ENCODE measurements at places on chromosomes 12 and 14. TPM values are rescaled to one million over a fixed set of nuclear protein-coding genes. Genes with fewer than 3 reads are reported as not detected.

GRCh38 chr14:106875503-106875902 lies 1349.1 kb downstream of the TMEM121 start:
- no peak for DNase-seq

GRCh38 chr12:120719496-120720233 lies 6.0 kb upstream of the ACADS start:
- DNase-seq = no peak

DNA sequence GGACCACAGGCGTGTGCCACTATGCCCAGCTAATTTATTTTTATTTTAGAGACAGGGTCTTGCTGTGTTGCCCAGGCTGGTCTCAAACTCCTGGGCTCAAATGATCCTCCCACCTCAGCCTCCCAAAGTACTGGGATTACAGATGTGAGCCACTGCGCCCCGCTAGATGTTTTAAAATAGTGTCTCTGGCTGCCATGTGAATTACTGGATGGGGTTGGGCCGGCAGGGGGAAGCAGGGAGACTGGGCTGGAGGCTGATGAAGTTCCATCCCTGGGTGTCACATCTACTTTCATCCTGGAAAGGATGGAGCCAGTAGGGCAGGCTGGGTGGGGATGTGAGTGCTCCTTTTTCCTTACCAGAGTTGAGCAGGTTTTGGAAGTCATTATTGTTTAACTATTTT lies 46.1 kb downstream of the DNAH10 start:
- DNase-seq = no peak

- no peak for DNase-seq
These were observed 34.6 kb upstream of the ADGRD1 start for GRCh38 chr12:130919086-130919485.

GRCh38 chr14:37711831-37712475 lies 116.5 kb downstream of the TTC6 start:
- no peak for DNase-seq

- no peak for DNase-seq
These were observed 8.7 kb upstream of the CYP46A1 start for GRCh38 chr14:99675382-99675835.

- DNase-seq = no peak
These were observed 10.7 kb upstream of the SNAPC1 start for GRCh38 chr14:61751475-61751989.

DNA sequence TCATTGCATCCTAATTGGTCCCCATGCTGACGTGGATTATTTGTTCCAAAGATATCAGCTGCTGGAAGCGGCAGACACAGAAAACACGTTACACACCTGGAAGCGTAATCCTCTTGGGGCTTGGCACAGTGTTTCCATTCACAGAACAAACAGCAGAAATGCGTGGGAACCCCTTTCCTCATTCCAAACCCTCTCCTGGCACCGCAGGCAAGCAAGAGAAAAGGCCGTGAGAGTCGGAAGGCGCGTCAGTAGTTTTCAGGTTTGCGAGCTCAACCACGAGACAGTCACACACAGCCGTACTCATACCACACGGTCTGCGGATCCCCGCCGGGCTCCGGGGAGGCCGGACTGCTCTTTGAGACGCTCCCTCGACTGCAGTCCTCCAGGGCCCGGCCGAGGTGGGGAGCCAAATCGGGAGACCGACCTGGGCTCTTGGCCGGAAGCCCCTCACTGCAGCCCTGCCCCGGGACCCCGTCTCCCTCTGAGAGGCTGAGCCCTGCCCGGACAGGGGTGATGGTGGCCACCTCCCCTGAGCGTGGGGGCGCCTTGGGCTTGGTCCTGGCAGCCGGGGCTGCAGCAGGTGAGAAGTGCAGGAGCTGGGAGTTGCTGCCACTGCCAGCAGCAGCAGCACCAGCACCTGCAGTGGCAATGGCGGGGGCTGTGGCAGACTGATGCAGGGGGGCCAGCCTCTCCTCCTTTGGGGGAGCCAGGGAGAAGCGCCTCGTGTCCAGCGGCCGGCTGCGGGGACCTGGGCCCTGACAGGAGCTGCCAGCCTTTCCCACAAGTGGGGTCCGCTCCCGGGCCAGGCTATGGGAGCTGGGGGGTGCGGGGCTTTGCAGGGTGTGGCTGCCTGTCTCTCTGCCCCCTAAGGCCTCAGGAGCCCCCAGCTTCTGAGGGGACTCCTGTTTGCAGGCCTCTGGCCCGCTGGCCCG lies 28.1 kb upstream of the GPR68 start:
- no peak for DNase-seq

ZC3H14 gene
- 114 TPM for polyA plus RNA-seq

- no peak for DNase-seq
These were observed 3.8 kb upstream of the PSMC6 start for GRCh38 chr14:52703225-52703624.

GRCh38 chr14:59123975-59124374 lies 64.5 kb upstream of the DAAM1 start:
- DNase-seq = no peak

DNA sequence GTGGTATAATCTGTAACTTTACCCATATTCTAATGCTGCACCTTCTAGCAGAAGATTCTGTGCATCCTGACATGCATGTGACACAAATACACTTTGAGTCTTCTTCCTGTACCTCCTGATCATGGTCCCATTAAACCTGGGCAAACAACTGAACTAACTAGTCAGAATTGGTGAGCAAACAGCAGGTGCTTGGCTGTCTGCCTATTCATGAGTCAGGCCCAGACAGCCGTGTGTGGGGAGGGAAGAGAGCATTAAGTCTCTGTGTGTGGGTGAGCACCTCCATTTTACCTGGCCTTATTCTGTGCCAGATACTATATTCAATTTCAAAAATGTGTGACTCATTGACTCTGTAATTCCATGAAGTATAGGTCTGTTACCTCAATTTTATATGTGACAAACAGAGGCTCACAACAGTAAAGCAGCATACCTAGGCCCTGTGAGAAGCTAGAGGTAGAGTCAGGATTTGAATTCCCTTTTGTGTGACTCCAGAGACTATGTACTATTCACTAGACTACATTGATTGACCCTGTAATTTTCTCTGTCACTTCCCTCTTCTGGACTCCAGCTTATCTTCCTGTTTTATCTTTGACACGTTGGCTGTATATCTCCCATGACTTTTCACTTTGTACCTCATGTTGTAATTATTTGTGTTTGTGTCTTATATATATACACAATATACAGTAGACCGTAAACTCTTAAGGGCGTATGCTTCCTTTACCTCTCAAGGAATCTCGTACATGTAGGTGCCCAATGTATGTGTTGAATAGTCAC lies 32.2 kb downstream of the SUSD6 start:
- DNase-seq = no peak

- DNase-seq = no peak
These were observed 198.9 kb upstream of the SLC16A7 start for GRCh38 chr12:59396919-59397318.

TULP3 gene
- polyA plus RNA-seq = 33.0 TPM

- no peak for DNase-seq
These were observed 90.4 kb downstream of the SLC8A3 start for GRCh38 chr14:70098250-70098809.

DNA sequence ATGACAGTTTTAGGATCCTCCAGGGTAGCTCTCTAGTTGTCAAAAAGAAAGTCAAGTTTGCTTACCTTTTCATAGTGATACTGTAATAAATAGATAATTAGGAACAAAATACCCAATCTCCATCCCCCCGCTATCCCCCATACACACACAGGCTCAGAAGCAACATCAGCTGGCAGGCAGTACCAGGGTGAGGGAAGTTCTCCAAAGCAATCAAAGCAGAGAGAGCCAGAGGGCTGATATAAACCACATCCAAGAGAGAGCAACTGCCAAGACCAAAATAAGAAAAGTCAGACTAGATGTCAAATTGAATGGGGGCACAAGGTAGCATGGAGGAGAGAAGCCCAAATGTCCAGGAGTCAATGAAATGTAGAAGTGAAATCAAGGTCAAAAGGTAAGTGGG lies 80.2 kb upstream of the PTPRR start:
- no peak for DNase-seq

GZMB gene
- 0.74 TPM for polyA plus RNA-seq

IL22 gene
- not detected for polyA plus RNA-seq

DNA sequence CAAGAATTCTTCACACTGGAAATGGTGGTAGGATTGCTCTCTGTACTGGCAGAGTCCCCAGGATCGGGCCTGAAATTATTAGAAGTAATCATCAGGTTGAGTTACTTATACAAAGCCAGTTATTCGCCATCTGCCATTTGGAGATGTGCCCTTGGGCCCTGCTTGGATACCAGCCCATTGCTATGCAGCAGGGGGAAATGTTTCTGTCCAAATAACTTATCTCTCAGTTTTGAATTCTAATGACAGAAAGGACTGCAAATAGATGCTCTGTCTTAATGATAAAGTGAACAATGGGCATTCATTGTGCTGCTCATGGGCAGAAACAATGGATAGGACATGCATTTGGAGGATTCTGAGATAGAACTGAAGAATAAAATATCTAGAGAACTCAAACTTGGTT lies 139.1 kb upstream of the PELI2 start:
- no peak for DNase-seq

- no peak for DNase-seq
These were observed 27.7 kb upstream of the BBS10 start for GRCh38 chr12:76375939-76376338.

LGR5 gene
- polyA plus RNA-seq = 19.3 TPM

DNA sequence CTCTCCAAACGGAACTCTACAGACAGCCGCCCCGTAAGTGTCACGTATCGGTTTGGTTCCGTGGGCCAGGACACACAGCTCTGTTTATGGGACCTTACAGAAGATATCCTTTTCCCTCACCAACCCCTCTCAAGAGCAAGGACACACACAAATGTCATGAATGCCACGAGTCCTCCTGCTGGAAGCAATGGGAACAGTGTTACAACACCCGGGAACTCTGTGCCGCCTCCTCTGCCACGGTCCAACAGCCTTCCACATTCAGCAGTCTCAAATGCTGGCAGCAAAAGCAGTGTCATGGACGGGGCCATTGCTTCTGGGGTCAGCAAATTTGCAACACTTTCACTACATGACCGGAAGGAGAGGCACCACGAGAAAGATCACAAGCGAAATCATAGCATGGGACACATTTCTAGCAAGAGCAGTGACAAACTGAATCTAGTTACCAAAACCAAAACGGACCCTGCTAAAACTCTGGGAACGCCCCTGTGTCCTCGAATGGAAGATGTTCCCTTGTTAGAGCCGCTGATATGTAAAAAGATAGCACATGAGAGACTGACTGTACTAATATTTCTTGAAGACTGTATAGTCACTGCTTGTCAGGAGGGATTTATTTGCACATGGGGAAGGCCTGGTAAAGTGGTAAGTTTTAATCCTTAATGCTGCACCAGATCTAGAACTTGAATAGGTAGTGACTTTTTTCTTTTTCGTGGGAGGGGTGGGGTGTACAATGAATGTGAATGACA lies 69.7 kb downstream of the WDR20 start:
- DNase-seq = no peak

DNA sequence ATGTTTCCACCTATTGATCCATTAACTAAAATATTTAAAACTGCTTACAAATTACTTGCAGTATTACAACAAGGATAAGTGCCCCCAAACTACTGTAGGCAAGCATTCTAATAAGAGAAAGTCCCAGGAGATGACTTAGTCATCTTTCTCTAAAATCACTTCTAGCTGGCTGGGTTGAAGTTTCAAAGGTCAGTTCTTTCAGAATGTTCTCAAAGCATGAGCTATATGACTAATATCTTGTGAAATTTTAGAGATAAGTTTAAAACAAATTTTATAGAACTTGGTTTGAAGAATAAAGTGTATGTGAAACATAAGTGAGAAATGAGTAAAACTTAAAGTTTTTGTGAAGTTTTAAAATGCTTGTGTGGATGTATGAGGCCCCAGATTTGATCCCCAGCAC lies 24.3 kb upstream of the OR6J1 start:
- no peak for DNase-seq

- DNase-seq = no peak
These were observed 39.7 kb upstream of the STAB2 start for GRCh38 chr12:103547376-103547775.

SLC39A2 gene
- 2.0 TPM for polyA plus RNA-seq

DNA sequence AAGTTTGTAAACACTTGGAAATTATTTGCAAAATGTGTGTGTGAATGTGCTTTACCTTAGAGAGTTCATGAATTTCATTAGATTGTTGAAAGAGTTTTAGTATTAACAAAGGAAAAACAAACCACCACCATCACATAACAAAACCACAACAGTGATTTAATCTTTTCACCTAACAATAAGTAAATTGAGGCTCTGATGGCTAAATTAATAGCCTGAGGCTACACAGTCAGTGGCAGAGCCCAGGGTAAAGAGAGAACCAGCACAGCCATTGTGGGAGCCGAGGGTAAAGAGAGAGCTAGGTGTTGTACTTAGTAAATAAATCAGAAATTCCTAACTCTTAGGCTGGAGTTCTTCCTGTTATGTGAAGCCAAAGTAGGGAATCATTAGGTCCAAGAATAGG lies 51.2 kb upstream of the CAPRIN2 start:
- DNase-seq = no peak

- DNase-seq = no peak
These were observed 275.2 kb downstream of the DACT1 start for GRCh38 chr14:58912799-58913432.

ZNF891 gene
- 2.9 TPM for polyA plus RNA-seq

AQP2 gene
- 112 TPM for polyA plus RNA-seq

DNA sequence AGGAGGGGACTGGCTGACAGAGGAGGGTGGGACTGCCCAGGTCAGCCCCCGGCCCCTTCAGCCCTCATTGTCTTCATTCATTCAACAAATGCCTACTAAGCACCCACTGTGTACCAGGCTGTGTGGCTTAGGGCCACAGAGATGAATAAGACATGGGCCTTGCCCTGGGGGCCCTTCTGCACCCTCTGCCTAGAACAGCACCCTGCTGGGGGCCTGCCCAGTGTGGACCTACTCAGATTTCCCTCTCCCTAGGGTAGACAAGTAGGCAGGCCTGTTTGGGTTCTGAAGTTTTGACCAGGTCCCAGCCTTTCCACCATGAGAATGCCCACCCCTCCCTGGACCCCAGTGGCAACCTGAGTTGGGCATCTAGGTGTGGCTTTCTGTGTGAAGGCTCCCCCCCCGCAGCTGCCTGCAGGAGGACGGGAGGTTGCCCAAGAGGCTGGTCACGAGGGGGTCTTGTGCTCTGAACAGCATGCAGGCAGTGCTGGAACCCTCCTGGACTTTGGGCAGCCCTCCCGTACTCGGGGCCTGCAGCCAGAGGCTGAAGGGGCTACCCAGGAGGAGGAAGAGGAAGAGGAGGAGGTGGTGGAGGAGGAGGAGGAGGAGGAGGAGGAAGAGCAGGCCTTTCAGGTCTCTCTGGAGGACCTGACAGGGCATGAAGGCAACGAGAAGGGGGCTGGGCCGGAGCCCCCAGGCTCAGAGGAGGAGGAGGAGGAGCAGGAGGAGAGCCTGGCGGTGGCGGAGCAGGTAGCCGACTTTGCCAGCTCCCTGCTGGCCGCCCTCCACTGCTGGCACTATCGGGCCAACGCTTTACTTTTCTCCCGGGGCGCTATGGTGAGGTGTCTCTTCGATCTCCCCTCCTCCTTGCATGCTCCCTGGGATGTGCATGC lies 33.4 kb downstream of the PLEKHG3 start:
- DNase-seq = no peak

- DNase-seq = no peak
These were observed 30.6 kb downstream of the CMKLR1 start for GRCh38 chr12:108308395-108309085.

- no peak for DNase-seq
These were observed 298.8 kb downstream of the ETNK1 start for GRCh38 chr12:22923768-22924167.

- DNase-seq = no peak
These were observed 206.5 kb upstream of the EEA1 start for GRCh38 chr12:93135286-93136239.

PLA2G1B gene
- polyA plus RNA-seq = 0.43 TPM

OAS2 gene
- 10.4 TPM for polyA plus RNA-seq

- DNase-seq = no peak
These were observed 1.1 kb downstream of the PHLDA1 start for GRCh38 chr12:76030341-76031080.
